ENCODE measurements at places on chromosomes 11 and 22.

- no peak for DNase-seq
Observed at GRCh38 chr11:32939046-32939445, 46.4 kb downstream of the QSER1 start.

GRCh38 chr22:31075961-31076360, 5.2 kb upstream of the SMTN start:
- DNase-seq = no peak

GRCh38 chr11:45815747-45816146, 10.8 kb downstream of the SLC35C1 start:
- no peak for DNase-seq

- DNase-seq = no peak
Observed at GRCh38 chr11:6486256-6486655, 5.0 kb downstream of the TIMM10B start.

DNA sequence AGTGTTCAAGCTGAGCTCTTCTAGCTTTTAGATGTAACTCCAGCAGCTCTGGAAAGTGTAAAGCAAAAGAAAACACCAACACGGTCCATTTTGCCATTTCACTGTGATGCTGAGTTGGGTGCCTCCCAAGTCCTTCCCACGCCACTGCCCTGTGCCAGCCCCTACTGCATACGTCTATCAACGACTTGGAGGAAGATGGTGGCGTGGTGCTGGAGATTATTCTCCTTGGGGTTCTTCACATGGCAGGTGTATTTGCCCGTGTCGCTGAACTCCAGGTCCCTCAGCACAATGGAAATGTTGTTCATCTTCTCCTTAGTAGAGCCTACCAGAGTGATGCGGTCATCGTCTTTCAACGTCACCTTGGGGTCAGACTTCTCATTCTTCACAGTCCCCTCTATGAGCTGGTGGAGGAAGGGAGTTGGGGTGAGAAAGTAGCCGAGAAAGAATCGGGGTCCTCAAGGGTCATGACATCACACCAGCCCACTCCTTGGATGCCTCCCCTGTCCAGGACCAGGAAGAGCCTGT, 8.9 kb downstream of the SCN4B start:
- DNase-seq = no peak
